MG63 (cell line): ENCODE measurements at places on chromosomes 16 and 17. TPM values are rescaled to one million over a fixed set of nuclear protein-coding genes. Genes with fewer than 3 reads are reported as not detected.

The TRIM65 gene
- 27.6 and 49.4 TPM in 2 replicates for total RNA-seq

The GPR179 gene
- not detected in 2 replicates for total RNA-seq

The BCL6B gene
- total RNA-seq: 0.36 TPM in 1 of 2 replicates, not detected in the other

The ABCA10 gene
- 0.07 and 0.59 TPM in 2 replicates for total RNA-seq

The MRTFB gene
- 1.3 TPM in 2 replicates for total RNA-seq

The CCL8 gene
- total RNA-seq: not detected in 2 replicates
